SW 1271 (cell line): ENCODE measurements at places on chromosomes 2 and 18.

DNA sequence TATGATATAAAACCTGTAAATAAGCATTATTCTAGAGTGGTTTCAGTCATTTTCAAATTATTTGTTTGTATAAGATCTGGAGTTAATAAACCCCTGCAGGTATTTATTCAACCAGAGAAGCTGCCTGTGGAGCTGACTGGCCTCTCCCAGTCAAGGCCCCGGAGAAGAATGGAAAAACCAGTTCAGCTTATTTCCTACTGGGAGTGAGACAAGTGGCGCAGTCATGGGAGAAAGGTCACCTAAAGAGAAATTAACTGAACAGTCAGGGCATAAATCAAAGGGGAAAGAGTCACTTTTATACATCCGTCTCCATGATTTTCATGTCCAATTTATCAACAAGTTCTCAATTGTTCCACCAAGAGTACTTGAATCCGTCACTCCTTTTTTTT lies 240.9 kb downstream of the RNF152 start:
- no peak for DNase-seq

DNA sequence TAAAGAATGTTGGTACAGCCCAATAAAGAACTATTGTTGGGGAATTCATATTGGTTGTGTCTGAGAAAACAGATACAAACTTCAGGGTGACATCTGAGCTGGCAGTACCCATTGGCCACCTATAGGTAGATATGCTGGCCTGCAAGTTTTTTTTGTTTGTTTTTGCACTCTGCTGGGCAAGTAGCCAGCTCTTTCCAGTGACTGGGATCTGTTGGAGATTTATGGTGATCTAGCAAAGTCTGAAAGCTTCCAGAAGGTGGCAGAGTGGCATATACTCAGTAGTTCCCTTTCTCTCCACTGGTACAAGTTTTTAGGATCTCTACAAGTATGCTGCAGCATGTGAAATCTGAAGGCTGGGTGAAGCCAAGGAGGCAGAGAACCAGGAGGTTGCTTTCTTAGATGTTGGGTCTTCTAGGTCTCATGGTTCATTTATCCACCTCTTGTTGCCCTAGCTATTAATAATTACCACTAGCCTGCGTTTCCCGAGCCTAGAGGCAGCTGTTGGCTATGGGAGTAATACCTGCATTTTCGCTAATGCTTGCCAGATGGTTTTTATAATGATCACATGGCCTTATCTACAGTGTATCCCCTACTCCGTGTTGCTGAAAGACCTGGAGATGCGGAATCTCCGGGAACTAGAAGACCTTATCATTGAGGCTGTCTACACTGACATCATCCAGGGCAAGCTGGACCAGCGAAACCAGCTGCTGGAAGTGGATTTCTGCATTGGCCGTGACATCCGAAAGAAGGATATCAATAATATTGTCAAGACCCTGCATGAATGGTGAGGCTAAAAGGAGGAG lies 9.5 kb downstream of the COPS7B start:
- peak; percentile 84 for DNase-seq

DNA sequence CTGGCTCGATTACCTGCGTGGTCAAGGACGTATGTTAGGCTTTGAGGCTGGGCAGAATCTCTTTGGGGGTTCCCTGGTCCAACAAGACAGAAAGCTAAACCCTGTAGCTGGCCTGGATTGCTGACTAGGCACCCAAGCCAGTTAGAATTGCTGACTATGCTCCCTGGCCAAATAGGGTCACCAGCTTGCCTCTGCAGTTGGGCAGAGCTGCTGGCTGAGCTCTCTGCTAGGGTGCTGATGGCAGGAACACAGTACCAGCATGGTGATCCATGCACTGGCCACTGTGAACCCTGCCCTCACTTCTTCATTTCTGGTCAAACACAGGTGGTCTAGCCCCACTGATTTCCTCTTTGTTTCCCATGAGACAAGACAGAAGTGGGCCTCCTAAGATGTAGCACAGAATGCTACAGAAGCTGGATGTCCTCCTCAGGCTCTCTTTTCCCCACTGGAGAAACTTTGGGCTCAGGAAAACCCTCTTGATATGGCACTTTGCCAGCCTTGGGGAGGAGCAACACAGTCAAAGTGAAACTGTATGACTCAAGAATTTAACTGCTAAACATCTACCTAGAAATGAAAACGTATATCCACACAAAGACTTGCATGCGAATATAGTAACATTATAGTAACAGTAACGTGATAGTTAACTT lies 20.8 kb downstream of the SP140L start:
- no peak for DNase-seq

GRCh38 chr2:117984208-117984607 lies 29.7 kb downstream of the CCDC93 start:
- no peak for DNase-seq

GRCh38 chr18:8496186-8496585 lies 113.1 kb upstream of the RAB12 start:
- DNase-seq, result no peak

- DNase-seq, result no peak
Measured at GRCh38 chr18:4750393-4751346, 295.6 kb upstream of the DLGAP1 start.

DNA sequence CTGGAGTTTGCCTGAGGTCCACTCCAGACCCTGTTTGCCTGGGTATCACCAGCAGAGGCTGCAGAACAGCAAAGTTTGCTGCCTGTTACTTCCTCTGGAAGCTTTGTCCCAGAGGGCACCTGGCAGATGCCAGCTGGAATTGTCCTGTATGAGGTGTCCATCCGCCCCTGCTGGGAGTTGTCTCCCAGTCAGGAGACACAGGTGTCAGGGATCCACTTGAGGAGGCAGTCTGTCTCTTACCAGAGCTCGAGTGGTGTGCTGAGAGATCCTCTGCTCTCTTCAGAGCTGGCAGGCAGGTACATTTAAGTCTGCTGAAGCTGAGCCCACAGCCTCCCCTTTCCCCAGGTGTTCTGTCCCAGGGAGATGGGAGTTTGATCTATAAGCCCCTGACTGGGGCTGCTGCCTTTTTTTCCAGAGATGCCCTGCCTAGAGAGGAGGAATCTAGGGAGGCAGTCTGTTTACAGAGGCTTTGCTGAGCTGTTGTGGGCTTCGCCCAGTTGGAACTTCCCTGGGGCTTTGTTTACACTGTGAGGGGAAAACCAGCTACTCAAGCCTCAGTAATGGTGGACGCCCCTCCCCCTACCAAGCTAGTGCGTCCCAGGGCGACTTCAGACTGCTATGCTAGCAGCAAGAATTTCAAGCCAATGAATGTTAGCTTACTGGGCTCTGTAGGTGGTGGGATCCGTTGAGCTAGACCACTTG lies 34.7 kb downstream of the TFPI start:
- DNase-seq, result no peak

DNA sequence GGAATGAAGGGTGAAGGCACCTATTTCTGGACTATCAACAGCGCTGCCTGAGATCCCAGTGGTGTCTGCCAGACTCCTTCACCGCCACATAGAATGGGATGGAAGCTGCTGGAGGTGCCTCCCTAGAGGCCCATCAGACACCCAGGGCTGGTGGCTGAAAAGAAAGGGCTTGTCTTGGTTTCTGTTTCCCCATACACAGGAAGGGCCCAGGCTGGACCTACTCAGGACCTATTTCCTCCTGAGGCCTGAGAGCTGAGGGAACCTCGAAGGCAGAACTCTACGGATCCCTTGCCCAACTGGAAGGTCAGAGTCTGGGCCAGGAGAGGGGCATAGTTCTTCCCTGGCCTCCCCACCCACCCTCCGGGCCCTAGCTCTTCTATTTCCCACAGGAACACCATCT lies 2.9 kb upstream of the CLEC4F start:
- no peak for DNase-seq

DNA sequence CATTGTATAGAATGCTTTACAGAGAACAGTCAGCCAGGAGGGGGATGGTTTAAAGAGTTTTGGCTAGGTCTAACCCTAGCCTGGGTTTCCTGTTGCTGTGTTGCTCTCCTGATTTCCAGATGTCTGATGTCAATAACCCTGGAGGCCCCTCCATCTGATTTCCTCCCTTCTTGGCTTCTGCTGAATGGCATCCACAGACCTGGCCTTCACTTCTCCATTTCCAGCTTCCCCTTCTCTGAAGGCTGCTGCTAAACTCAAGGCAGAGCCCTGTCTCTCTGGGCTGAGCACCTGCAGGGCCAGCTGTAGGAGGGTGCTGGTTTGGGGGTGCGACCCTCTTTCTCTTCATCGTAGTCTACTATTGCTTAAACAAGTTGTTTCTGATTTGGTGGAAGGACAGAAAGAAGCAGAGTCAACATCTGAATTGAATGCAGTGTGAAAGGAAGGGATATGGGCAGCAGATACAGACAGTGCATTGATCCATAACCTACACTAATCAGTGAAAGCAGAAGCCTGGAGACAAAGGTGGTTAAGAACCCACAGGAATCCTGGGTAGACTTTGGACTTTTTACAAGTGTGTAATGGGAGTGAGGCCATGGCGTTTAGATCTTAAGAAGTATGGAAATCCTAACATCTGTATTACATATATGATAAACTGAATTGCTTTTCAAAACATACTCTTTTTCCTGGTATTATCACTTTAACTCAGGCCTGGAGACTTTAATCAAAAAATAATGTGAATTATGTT lies 153.6 kb downstream of the HRH4 start:
- no peak for DNase-seq

- no peak for DNase-seq
Measured at GRCh38 chr2:148966438-148966758, 72.1 kb upstream of the LYPD6B start.

GRCh38 chr2:111676291-111676822 lies 207.6 kb downstream of the ANAPC1 start:
- no peak for DNase-seq

- DNase-seq, result no peak
Measured at GRCh38 chr18:29078273-29078672, 901.3 kb upstream of the CDH2 start.

GRCh38 chr18:56235071-56235470 lies 403.3 kb downstream of the TXNL1 start:
- no peak for DNase-seq
